Breast epithelium (tissue), 4 donors: ENCODE measurements at places on chromosomes 7 and 10. TPM values are rescaled to one million over a fixed set of nuclear protein-coding genes. Genes with fewer than 3 reads are reported as not detected.

- H3K27me3 ChIP-seq, result no peaks in the 10 kb centered on the region
- H3K27ac ChIP-seq, result peak overlapping the region; percentile 80
These were observed 109.8 kb downstream of the SH3PXD2A start for GRCh38 chr10:103745341-103746247.

DNA sequence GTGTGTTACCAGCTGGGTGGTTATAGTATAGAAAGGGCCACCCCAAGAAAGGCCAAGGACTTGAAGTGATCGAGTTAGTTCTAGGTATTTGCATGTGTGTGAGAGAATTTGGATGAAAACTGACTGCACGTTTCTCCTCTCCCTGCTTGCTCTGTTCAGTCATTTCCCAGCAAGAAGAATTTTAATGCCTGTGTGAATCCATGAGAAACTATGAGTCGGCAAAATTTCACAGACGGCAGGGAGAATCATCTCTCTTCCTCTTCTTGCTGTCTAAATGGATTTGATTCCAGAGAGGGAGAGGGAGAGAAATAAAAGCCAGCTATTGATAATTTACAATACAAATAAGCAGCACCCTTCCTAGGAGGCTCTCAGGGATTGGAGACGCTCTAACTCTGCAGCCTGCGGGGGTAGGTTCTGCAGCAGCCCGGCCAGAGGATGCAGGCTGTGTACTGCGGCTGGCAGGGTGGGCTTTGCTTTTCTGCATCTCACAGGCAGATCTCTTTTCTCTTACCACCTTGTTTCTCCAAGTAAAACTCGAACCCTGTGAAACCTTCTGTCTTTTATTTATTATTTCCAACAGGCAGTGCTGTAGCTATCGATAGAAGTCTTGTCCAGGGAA lies 183.6 kb downstream of the TCF7L2 start:
- H3K36me3 ChIP-seq, result no peaks in the 10 kb centered on the region
- H3K4me1 ChIP-seq, result no peaks in the 10 kb centered on the region
- DNase-seq, result no peak
- H3K27ac ChIP-seq, result peak overlapping the region; percentile 78
- no peak overlapping the region for H3K4me3 ChIP-seq
- no peaks in the 10 kb centered on the region for H3K27me3 ChIP-seq

GRCh38 chr7:19362099-19362498 lies 216.9 kb upstream of the FERD3L start:
- H3K4me3 ChIP-seq, result no peak overlapping the region
- no peak overlapping the region for H3K27ac ChIP-seq
- no peaks in the 10 kb centered on the region for H3K4me1 ChIP-seq
- no peaks in the 10 kb centered on the region for H3K27me3 ChIP-seq

DNA sequence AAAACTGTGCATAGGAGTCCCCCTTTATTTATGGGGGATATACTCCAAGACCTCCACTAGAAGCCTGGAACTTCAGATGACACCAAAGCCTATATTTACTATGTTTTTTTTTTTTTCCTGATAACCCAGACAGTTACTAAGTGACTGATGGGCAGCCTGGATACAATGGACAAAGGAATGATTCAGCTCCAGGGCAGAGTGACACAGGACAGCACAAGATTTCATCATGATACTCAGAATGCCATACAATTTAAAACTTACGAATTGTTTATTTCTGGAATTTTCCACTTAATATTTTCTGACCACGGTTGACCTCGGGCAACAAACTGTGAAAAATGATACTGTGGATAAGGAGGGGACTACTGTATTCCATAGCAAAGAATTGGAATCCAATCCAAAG lies 843.6 kb downstream of the PCDH15 start:
- no peaks in the 10 kb centered on the region for H3K4me1 ChIP-seq
- H3K27me3 ChIP-seq, result no peaks in the 10 kb centered on the region
- H3K4me3 ChIP-seq, result no peak overlapping the region

GRCh38 chr10:7192831-7193361 lies 217.9 kb downstream of the SFMBT2 start:
- DNase-seq, result no peak
- no peak overlapping the region for H3K4me3 ChIP-seq
- no peaks in the 10 kb centered on the region for H3K36me3 ChIP-seq
- no peaks in the 10 kb centered on the region for H3K27me3 ChIP-seq

DNA sequence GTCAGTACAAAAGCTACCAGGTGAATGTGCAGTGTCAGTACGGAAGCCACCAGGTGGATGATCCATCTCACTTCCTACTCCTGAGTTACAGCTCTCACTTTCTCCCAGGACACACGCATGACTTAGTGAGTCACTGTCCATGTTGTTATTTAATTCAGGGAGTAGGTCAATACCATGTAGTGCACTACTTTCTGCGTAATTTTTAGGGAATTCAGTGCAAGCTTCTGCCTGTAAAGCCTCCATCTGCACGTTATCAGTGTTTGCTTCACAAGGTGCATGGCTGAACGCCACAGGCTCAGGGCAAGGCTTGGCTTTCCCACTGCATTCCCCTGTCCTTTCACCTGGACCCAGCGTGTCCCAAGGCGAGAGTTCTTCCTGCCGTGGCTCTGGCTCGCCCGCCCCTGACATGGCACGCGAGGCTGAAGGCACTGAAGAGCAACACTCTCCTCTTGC lies 59.5 kb downstream of the LARP4B start:
- no peak for DNase-seq
- no peaks in the 10 kb centered on the region for H3K4me1 ChIP-seq
- no peaks in the 10 kb centered on the region for H3K36me3 ChIP-seq
- H3K27me3 ChIP-seq, result no peaks in the 10 kb centered on the region
- no peak overlapping the region for H3K27ac ChIP-seq

- H3K4me3 ChIP-seq, result no peak overlapping the region
- H3K4me1 ChIP-seq, result no peaks in the 10 kb centered on the region
- H3K27ac ChIP-seq, result no peak overlapping the region
- DNase-seq, result no peak
These were observed 2.2 kb downstream of the CFAP46 start for GRCh38 chr10:132939957-132940790.

DNA sequence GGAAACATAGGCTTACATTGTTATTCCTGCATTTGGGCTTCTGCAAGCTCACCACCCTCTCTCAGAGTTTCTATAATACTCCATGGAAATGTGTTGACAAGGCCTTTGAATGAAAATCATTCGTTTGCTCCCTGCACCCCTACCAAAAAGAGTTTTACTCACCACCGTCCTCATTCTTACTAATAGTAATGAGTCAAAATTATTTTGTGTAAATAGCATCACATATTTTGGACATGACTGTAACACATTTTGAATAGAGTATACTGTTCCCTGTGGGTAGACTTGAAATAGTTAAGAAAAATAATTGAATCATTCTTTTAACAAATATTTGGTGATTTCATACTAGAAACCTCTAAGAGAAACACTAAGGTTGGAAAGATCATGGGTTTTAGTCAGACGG lies 84.6 kb downstream of the AKAP9 start:
- no peaks in the 10 kb centered on the region for H3K27me3 ChIP-seq
- H3K27ac ChIP-seq, result no peak overlapping the region
- no peaks in the 10 kb centered on the region for H3K4me1 ChIP-seq
- peaks cover 4% of the 10 kb centered on the region for H3K36me3 ChIP-seq
- no peak for DNase-seq

DNA sequence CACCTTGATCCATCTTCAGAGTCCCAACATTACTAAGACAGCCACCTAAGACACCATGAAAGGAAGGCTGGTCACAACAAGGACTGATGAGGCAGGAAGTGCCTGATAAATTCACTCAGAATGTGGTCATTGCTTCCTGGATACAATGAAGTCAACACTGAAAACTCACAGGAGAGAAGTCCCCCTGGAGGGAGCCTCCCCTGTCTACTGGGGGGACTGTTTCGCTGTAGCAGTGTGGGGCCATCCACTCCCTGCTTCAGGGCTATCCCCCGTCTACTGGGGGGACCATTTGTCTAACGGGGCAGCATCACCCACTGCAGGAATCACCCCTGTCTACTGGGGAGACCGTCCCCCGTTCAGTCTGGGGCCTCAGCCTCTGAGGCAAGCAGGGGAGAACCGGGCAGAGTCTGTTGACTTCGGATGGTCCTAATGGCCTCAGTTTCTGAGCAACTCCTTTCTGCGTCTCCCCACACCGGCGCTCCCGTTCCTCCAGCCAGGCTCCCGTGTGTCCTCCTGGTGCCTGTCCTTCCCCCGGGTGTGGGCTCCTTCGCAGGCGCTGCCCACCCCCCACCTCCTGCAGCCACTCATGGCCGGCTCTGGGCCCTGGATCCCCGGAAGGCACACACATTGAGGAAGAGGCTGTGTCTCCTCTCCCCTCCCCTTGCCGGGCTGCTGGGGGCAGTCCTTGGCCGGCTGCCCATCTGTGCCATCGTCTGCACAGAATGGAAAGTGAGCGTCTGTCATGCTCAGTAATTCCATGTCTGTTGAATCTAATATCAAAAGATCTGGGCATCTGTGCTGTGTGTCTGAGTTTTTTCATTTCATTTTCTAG lies 59.9 kb upstream of the DNAJB6 start:
- no peak for DNase-seq
- H3K27me3 ChIP-seq, result no peaks in the 10 kb centered on the region
- H3K27ac ChIP-seq, result peak overlapping the region; percentile 34
- no peak overlapping the region for H3K4me3 ChIP-seq
- peaks cover 17% of the 10 kb centered on the region for H3K4me1 ChIP-seq
- H3K36me3 ChIP-seq, result no peaks in the 10 kb centered on the region

DNA sequence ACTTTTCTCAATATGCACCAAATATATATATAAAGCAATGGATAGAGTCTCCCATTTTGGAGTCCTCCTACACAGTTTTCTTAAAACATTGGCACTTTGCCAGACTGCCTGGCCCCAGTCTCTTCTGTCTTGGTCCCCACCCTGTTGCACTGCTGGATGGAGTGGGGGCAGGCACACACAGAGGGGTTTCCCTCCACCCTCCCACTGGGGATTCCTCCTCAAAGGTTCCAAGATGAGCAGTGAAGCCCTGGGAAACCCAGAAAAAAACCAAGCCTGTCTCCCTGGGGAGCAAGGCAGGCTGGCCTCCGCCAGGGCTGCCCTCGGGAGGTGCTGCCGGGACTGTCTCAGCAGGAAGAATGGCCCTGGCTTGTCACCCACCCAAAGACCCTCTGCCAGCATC lies 68.0 kb downstream of the SH3PXD2A start:
- DNase-seq, result no peak
- no peaks in the 10 kb centered on the region for H3K36me3 ChIP-seq
- no peak overlapping the region for H3K4me3 ChIP-seq
- no peaks in the 10 kb centered on the region for H3K27me3 ChIP-seq
- H3K27ac ChIP-seq, result no peak overlapping the region

DNA sequence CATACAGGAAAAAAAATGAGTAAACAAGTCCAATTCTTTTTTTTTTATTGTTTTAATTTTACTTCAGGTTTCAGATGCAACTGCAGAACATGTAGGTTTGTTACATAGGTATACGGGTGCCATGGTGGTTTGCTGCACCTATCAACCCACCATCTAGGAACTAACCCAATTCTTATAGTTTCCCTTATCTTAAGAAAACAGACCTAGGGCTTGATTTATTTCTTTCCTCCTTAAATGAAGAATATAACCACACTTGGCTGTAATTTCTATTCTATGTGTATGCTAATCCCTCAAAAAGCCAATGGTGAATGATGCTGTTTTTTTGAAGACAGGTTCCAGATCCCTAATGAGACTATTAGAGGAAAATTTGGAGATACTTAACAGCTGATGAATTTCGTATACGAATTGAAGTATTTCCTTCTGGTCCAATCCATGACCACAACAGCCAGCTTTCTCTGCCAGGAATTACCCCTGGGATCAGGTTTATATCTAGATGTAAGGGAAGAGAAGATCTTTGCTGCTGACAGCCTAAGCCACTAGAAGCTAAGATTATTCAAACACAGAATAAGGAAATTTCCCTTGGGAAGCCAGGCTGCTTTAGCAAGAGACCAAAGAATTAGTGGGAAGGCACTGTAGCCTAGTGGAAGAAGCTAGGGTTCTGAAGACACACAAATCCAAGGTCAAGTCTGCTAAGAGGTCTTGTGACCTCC lies 115.8 kb downstream of the INHBA start:
- no peaks in the 10 kb centered on the region for H3K36me3 ChIP-seq
- no peaks in the 10 kb centered on the region for H3K4me1 ChIP-seq
- no peak overlapping the region for H3K27ac ChIP-seq
- H3K27me3 ChIP-seq, result no peaks in the 10 kb centered on the region

- H3K4me1 ChIP-seq, result no peaks in the 10 kb centered on the region
- no peaks in the 10 kb centered on the region for H3K27me3 ChIP-seq
- H3K4me3 ChIP-seq, result no peak overlapping the region
- H3K36me3 ChIP-seq, result no peaks in the 10 kb centered on the region
- H3K27ac ChIP-seq, result no peak overlapping the region
- DNase-seq, result no peak
These were observed 792.1 kb downstream of the GRM8 start for GRCh38 chr7:126460664-126461063.

GRCh38 chr7:41035794-41036193 lies 667.1 kb downstream of the INHBA start:
- DNase-seq, result no peak
- H3K27me3 ChIP-seq, result no peaks in the 10 kb centered on the region
- no peaks in the 10 kb centered on the region for H3K4me1 ChIP-seq
- H3K4me3 ChIP-seq, result no peak overlapping the region
- H3K27ac ChIP-seq, result no peak overlapping the region

OR2A5 gene
- not detected for total RNA-seq

C10orf143 gene
- 2.9 TPM for total RNA-seq

TBXAS1 gene
- 59.8 TPM for total RNA-seq

NSUN6 gene
- total RNA-seq, result 18.0 TPM

NCF1 gene
- 6.1 TPM for total RNA-seq

CYP26A1 gene
- 2.3 TPM for total RNA-seq

CPXM2 gene
- total RNA-seq, result 5.3 TPM

HOXA6 gene
- total RNA-seq, result 16.0 TPM

PVRIG gene
- total RNA-seq, result 0.66 TPM
